Spleen (tissue), 13 donors: ENCODE measurements at places on chromosomes 11 and 22. TPM values are rescaled to one million over a fixed set of nuclear protein-coding genes. Genes with fewer than 3 reads are reported as not detected.

DNA sequence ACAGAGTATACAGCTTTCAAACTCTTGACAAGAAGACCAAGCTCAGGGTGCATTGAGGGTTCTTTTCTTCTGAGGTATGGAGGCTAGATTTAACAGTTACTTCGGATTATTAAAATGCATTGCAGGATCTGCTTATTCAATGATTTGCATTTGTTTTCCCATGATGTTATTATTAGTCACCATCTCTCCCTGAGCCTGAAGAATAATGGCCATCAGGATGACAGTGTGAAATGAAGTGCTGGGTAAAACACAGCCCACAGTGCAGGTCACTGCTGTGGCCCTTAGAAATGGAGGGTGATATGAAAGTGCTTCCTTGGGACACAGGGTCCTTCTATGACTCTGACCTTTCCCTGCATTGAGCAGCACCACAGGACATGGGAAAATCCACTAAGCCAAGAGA is 40.0 kb downstream of the TECTA start:
- H3K27ac ChIP-seq = no peak overlapping the region
- no peak for DNase-seq
- no peaks in the 10 kb centered on the region for H3K36me3 ChIP-seq
- H3K27me3 ChIP-seq = no peaks in the 10 kb centered on the region

SLC22A6 gene
- total RNA-seq = not detected

DNA sequence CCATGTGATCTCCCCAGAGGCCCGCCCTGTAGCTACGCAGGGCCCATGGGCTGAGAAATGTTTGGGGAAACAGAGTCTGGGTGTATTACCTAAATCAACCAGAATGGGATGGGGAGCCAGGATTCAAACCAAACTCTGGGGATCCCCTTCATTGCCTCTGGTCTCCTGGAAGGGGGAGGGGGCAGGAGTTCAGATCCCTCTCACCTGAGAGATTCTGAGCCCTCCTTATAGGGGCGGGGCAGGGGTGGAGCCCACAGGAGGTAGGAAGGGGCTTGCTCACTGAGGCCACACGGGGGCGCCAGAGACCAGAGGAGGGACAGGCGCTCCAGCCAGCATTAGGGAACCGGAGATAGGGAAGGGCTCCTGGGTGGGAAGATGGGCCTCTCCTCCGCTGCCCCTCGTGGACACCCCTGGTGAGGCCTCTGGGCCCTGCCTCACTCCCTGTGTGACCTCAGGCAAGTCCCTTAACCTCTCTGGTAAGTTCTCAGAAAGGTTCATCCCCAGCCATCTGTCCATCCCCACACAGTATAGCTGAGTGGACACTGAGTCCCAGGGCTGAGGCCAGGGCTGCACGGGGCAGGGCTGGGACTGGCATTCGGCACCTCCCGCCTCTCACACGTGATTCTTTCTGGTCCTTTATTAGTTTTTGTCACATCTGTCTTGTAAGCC is 2.7 kb upstream of the CDC42BPG start:
- no peaks in the 10 kb centered on the region for H3K27me3 ChIP-seq
- H3K4me1 ChIP-seq = peaks cover 77% of the 10 kb centered on the region
- no peaks in the 10 kb centered on the region for H3K36me3 ChIP-seq
- H3K4me3 ChIP-seq = no peak overlapping the region
- peak; percentile 99 for DNase-seq

DNA sequence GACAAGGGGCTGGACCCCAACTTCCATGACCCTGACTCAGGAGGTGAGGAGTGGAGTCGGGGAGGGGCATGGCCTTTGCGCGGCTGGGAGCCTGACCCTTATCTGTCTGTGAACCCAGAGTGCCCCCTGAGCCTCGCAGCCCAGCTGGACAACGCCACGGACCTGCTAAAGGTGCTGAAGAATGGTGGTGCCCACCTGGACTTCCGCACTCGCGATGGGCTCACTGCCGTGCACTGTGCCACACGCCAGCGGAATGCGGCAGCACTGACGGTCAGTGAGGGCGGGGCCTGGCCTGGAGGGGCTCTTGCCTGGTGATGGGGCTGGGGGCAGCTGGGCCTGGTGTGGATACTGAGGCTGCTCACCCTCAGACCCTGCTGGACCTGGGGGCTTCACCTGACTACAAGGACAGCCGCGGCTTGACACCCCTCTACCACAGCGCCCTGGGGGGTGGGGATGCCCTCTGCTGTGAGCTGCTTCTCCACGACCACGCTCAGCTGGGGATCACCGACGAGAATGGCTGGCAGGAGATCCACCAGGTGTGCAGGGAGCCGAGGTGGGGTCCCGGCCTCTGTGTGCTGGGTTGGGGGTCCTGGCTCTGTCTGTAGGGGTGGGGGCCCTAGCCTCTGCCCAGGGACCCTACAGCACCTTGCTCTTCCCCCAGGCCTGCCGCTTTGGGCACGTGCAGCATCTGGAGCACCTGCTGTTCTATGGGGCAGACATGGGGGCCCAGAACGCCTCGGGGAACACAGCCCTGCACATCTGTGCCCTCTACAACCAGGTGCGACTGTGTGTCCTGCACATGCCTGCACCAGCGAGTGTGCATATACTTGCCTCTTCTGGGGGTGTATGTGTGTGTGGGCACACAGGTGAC is 6.3 kb downstream of the SHANK3 start:
- H3K4me3 ChIP-seq = peak overlapping the region; percentile 77
- peaks cover 31% of the 10 kb centered on the region for H3K4me1 ChIP-seq
- H3K36me3 ChIP-seq = no peaks in the 10 kb centered on the region
- peaks cover 13% of the 10 kb centered on the region for H3K27me3 ChIP-seq

DNA sequence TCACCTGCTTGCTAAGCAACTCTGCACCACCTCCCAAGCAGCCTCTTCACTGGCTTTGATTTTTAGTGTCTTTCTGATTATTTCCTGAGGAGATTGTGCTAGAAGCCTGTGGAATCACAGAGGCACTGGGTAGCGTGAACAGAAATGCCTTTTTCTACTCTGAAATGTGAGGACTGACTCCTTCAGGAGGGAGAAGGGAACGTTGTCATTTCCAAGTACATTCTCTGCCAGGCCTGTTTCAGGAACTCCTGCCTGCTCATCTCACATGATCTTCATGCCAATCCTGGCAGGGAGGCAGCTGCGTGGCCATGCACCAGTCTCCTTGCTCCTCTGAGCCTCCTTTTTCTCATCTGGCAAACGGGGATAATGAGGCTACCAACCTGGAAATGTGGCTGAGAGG is 49.8 kb upstream of the PRDM11 start:
- no peaks in the 10 kb centered on the region for H3K36me3 ChIP-seq
- H3K27me3 ChIP-seq = no peaks in the 10 kb centered on the region
- no peak overlapping the region for H3K4me3 ChIP-seq

TRIM51 gene
- not detected for total RNA-seq

MRGPRF gene
- total RNA-seq = 11.7 TPM

GRCh38 chr22:29230972-29231875 is 25.5 kb downstream of the EMID1 start:
- H3K4me1 ChIP-seq = peaks cover 40% of the 10 kb centered on the region
- peak overlapping the region; percentile 72 for H3K27ac ChIP-seq
- no peak overlapping the region for H3K4me3 ChIP-seq
- H3K27me3 ChIP-seq = no peaks in the 10 kb centered on the region
- DNase-seq = peak; percentile 69
- H3K36me3 ChIP-seq = no peaks in the 10 kb centered on the region

- peaks cover 4% of the 10 kb centered on the region for H3K36me3 ChIP-seq
- no peak overlapping the region for H3K27ac ChIP-seq
- no peak overlapping the region for H3K4me3 ChIP-seq
- no peak for DNase-seq
- H3K27me3 ChIP-seq = peaks cover 17% of the 10 kb centered on the region
- peaks cover 21% of the 10 kb centered on the region for H3K4me1 ChIP-seq
Observed at GRCh38 chr11:118657238-118657637, 22.2 kb downstream of the TREH start.

DNA sequence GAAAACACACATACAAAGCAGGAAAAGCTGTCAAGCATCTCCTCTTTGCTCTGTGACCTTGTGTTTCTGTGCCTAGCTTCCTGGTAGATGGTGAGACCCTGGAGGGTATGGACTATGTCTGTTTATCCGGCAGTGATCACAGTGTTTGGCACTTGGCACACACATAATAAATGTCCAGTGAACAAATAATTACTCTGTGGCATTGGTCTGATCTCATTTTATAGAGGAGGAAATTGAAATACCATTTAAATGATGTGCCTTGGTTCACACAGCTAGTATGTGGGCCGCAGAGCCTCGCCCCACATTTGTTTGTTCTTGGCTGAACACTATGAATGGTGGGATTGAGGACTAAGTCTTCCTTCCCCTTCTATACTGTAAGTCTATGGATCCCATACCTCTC is 104.7 kb upstream of the SPON1 start:
- DNase-seq = no peak
- no peaks in the 10 kb centered on the region for H3K36me3 ChIP-seq
- no peak overlapping the region for H3K4me3 ChIP-seq

GRCh38 chr11:75717608-75718418 is at the start of gene MOGAT2:
MOGAT2 (plus strand) TSS chr11:75717838; CDS start chr11:75717889, 51 bp downstream.
- no peak within 1 kb of the TSS for H3K27ac ChIP-seq
- no peaks in the 10 kb centered on the region for H3K4me1 ChIP-seq
- no peak within 1 kb of the TSS for H3K4me3 ChIP-seq

DNA sequence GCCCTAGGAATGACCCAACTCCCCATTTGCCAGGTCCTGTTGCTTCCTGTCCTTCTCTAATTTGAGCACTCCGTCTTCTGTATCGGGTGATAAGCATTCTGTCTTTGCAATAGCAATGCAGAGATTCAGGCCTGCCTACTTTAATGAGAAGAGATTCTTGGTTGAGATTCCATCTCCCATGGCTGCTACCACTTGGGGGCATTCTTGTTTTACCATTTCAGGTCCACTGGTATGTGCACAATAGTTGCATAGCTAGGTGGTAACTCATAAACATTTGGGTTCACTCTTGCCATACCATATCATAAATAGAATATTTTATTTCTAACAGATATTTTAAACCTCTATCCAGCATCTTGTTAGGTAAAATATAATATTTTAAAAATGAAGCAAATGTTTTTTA is 34.4 kb upstream of the CALCB start:
- no peak overlapping the region for H3K27ac ChIP-seq
- H3K27me3 ChIP-seq = peaks cover 4% of the 10 kb centered on the region
- no peaks in the 10 kb centered on the region for H3K36me3 ChIP-seq
- no peaks in the 10 kb centered on the region for H3K4me1 ChIP-seq
- no peak overlapping the region for H3K4me3 ChIP-seq
- no peak for DNase-seq

DNA sequence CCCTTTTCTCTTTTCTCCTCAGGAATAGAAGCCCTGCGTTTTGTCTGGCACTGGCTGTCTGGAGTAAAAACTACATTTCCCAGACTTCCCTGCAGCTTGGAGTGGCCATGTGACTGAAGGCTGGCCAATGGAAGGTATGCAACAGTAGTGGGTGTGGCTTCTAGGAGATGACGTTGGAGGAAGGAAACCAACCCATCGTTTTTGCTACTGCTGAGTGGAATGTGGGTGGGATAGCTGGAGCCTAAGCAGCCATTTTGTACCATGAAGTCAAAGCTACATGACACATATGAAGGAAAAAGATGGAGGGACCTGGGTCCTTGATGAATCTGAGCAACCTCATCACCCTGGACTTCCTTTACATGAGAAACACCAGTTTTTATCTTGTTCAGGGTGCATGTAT is 19.6 kb downstream of the FGF3 start:
- DNase-seq = no peak
- no peak overlapping the region for H3K27ac ChIP-seq
- H3K27me3 ChIP-seq = peaks cover 11% of the 10 kb centered on the region
- H3K4me1 ChIP-seq = no peaks in the 10 kb centered on the region
- no peak overlapping the region for H3K4me3 ChIP-seq

GRCh38 chr11:81749245-81749644 is 984.4 kb downstream of the FAM181B start:
- H3K27ac ChIP-seq = no peak overlapping the region
- H3K27me3 ChIP-seq = no peaks in the 10 kb centered on the region
- H3K4me3 ChIP-seq = no peak overlapping the region
- H3K4me1 ChIP-seq = no peaks in the 10 kb centered on the region

NCAPH2 gene
- total RNA-seq = 40.2 TPM

- H3K4me1 ChIP-seq = no peaks in the 10 kb centered on the region
- no peak overlapping the region for H3K4me3 ChIP-seq
- H3K27ac ChIP-seq = no peak overlapping the region
- H3K27me3 ChIP-seq = no peaks in the 10 kb centered on the region
- H3K36me3 ChIP-seq = no peaks in the 10 kb centered on the region
Observed at GRCh38 chr11:23227078-23227445, 366.8 kb upstream of the CCDC179 start.

REXO2 gene
- total RNA-seq = 118 TPM

- no peaks in the 10 kb centered on the region for H3K4me1 ChIP-seq
- H3K27ac ChIP-seq = no peak overlapping the region
- no peaks in the 10 kb centered on the region for H3K36me3 ChIP-seq
Observed at GRCh38 chr11:78742430-78742829, 167.8 kb upstream of the NARS2 start.

DEPDC7 gene
- total RNA-seq = not detected

GRCh38 chr11:44301564-44302271 is 8.2 kb downstream of the ALX4 start:
- no peak for DNase-seq
- H3K27me3 ChIP-seq = peaks cover 51% of the 10 kb centered on the region
- H3K27ac ChIP-seq = no peak overlapping the region
- H3K36me3 ChIP-seq = no peaks in the 10 kb centered on the region
- H3K4me1 ChIP-seq = peaks cover 31% of the 10 kb centered on the region

EFCAB6 gene
- total RNA-seq = 1.2 TPM

DNA sequence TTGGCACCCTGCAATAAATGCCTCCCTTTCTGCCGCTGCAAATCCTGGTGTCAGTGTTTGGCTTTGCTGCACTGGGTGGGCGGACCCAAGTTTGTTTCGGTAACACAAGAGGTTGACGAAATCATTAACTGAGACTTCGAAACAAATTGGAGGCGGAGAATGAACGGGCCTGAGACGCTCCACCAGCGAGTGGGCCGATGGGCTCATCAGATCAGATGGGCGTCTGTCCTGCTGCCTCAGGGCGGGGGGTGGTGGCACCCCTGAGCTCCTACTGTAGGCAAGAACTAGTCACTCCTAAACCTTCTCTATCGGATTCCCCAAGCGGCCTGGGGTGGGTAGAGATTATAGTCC is 918 bp upstream of the CAPN5 start:
- H3K4me3 ChIP-seq = peak overlapping the region; percentile 66
- H3K27me3 ChIP-seq = no peaks in the 10 kb centered on the region
- DNase-seq = no peak
- H3K36me3 ChIP-seq = no peaks in the 10 kb centered on the region

GRCh38 chr22:27267145-27267544 is 534.4 kb downstream of the MN1 start:
- no peak overlapping the region for H3K27ac ChIP-seq
- no peak for DNase-seq
- no peaks in the 10 kb centered on the region for H3K36me3 ChIP-seq
- H3K4me1 ChIP-seq = no peaks in the 10 kb centered on the region

DNA sequence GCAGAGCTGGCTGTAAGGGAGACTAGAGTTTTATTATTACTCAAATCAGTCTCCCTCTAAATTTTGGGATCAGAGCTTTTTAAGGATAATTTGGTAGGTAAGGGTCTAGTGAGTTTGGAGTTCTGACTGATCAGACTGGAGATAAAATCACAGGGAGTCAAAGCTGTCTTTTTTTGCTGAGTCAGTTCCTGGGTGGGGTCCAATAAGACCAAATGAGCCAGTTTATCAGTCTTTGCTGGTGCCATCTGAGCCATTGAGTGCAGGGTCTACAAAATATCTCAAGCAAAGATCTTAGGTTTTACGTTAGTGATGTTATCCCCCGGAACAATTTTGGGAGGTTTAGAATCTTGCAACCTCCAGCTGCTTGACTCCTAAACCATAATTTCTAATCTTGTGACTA is 935.1 kb upstream of the RAG2 start:
- no peak overlapping the region for H3K4me3 ChIP-seq
- no peaks in the 10 kb centered on the region for H3K36me3 ChIP-seq
- no peak for DNase-seq
- no peak overlapping the region for H3K27ac ChIP-seq

GRCh38 chr11:120130991-120131760 is 6.7 kb downstream of the TRIM29 start:
- H3K27me3 ChIP-seq = no peaks in the 10 kb centered on the region
- H3K4me3 ChIP-seq = no peak overlapping the region
- H3K27ac ChIP-seq = no peak overlapping the region
- DNase-seq = peak; percentile 54
- no peaks in the 10 kb centered on the region for H3K4me1 ChIP-seq
- H3K36me3 ChIP-seq = no peaks in the 10 kb centered on the region
